ENCODE measurements at places on chromosomes 16 and 17.

DNA sequence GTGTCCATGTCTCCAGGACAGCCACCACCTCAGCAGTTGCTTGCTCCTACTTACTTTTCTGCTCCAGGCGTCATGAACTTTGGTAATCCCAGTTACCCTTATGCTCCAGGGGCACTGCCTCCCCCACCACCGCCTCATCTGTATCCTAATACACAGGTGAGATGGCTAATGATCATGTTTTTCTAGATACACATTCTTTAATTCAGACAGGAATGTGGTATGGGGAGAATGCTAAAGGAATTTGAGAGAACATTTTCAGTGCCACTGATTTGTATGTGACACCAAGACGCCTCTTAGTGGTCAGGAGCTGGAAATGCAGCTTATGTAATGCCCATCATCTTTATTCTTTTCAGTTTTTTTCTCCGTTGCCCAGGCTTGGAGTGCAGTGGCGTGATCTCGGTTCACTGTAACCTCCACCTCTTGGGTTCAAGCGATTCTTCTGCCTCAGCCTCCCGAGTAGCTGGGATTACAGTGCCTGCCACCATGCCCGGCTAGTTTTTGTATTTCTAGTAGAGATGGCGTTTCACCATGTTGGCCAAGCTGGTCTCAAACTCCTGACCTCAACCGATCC is 8.9 kb upstream of the RAPGEFL1 start:
- peak; percentile 71 for DNase-seq

DNA sequence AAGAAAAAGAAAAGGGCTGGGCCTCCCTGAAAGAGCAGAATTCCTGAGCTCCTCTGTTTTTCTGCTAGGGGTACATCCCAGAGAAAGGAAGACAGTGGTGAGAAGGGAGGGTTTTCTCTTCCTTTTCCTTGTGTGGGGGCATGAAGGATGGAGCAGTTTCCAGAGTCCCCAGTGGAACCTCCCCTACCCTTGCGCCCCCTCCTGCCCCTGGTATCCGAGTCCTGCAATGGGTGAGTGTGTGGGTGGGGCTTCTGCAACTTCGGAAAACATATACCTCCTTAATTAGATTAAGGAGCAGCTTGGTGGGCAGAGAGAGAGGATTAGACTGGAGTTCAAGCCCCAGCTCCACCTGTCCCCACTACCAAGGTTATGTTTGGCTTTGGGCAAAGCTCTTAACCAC is 5.4 kb upstream of the GIP start:
- no peak for DNase-seq

GRCh38 chr17:64411999-64412771 is 21.5 kb upstream of the PECAM1 start:
- no peak for DNase-seq

DNA sequence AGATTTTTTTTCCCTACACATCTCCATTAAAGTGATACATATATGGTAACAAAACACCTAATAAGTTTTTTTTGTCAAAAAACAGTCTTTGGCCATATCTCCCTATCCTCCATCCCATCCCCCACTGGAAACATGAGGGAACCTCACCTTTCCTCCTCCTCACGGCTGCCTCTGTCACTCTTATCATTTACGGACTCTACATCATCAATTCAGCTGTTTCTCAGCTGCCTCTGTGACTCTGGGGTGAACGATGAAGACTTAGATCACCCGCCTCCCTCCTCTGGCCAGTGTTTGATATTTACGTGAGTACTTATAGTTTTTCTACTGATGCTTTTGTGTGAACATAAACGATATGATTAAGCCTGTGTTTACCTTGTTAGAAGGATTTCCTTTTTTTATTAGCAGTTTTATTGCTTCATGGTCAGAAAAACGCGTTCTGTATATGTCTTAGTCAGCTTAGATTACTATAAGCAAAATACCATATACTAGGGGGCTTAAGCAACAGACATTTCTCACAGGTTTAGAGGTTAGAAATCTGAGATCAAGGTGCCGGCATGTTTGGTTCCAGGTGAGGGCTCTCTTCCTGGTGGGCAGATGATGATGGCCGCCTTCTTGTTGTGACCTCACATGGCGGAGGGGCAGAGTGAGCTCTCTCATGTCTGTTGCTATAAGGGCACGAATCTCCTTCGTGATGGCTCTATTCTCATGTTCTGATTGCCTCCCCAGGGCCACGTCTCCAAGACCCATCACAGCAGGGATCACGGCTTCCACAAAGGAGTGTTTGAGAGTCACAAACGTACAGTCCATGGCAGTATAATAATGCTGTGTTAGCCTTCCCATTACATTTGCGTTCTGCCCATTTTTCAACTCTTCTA is 32.1 kb downstream of the DNAH17 start:
- DNase-seq = no peak

DNA sequence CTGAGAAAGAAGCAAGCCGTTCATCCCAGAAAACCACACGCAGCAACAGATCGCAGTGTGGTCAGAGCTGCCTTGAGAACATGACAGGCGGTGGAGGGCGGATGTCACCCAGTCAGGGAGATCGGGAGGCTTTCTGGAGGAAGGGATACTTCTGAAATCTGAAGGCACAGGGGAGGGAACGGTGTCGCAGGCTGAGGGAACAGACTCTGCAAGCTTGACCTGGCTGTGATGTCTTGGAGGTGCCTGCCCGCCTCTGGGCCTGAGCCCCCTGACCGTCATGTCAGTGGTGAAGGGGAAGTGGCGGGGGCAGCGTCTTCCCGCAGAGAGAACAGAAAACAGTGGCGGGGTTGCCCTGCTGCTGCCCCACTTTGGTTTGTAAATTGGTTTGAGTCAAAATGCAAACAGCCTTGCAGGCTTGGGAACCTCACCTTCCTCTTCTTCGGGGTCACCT is 8.1 kb upstream of the ATP2A3 start:
- DNase-seq = no peak

DNA sequence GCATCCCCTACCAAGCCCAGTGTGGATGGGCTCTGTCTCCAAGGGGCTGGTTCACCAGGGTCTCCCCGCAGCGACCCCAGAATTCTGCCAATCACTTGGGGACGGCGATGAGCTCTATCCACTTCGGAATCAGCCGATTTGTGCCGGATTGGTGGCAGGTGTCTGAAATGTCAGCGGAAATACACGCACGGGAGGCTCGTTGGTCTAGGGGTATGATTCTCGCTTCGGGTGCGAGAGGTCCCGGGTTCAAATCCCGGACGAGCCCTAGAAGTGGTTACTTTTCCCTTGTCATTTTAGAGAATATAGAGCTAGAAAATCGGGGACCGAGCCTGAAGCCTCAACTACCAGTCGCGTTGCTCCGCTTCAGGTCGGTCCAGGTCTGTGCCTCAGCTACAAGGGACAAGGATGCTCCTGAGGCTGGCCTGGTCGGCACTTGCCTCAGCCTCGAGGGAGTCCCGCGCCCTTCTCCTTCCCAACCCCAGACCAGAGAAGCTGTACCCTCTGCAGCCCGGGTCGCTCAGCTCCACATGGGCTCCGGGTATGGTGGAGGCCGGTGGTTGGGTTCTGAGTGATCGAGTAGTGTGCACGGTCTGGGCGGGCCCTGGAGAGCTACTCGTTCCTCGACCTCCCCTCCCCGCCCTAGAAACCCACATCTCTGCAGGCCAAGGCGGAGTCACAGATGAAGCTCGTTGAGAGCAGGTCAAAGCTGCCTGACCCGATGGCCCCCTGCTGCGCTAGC is 16.0 kb upstream of the OR1F1 start:
- no peak for DNase-seq

GRCh38 chr16:3088450-3088849 is 10.6 kb downstream of the ZSCAN10 start:
- DNase-seq = no peak

DNA sequence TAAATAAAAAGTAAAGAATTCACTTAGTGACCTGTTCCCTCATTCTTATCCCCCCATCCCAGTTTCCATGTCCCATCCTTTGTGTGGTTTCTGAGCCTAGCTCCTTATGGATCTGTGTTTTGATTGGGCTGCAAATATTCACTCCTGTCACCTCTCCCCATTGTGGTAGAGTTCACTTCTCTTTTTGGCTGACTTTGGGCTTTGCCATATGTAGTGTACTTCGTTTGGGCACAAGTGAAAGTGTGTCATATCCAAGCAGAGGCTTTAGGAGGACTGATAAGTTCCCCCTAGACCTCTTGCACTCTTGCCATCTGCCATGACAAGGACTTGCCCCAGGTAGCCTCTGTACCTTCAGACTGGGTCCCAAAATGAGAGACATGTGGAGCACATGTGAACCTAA is 13.0 kb upstream of the DHRS7B start:
- DNase-seq = no peak

- no peak for DNase-seq
Observed at GRCh38 chr17:15154618-15155017, 110.5 kb downstream of the PMP22 start.

- DNase-seq = no peak
Observed at GRCh38 chr17:29357821-29358232, 32.3 kb upstream of the TAOK1 start.

GRCh38 chr16:67917140-67917851 is 14.4 kb downstream of the CTRL start:
- DNase-seq = no peak

DNA sequence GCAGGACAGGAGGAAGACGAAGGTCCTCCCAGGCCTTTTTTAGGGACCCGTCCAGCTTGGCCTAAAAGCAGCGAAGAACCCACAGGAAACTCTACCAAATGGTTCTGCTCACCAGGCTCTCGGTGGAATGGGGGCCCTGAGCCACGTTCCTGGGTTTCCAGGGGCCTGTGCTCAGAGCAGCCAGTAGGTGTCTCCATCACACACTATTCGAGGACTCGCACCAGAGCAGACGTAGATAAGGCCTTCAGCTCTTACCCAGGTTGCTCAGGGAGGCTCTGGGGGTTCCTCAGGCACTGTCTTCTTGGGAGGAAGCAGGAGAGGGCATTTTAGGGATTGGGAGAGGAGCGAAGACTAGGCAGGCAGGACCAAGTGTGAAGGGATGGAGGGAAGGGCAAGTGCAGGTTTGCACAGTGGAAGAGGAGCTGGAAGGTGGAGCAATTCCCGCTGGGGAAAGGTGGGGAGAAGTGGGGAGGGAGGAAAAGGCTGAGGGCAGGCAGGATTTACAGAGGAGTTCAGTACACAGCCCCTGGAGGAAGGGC is 157.1 kb downstream of the RGS9 start:
- peak; percentile 73 for DNase-seq

GRCh38 chr16:27315333-27316037 is 1.7 kb downstream of the IL4R start:
- DNase-seq = no peak

- DNase-seq = no peak
Observed at GRCh38 chr17:70804161-70804560, 634.8 kb downstream of the KCNJ2 start.

- DNase-seq = no peak
Observed at GRCh38 chr16:3534126-3534525, 33.3 kb downstream of the CLUAP1 start.

GRCh38 chr16:57348327-57348726 is 10.3 kb upstream of the CCL22 start:
- DNase-seq = no peak

DNA sequence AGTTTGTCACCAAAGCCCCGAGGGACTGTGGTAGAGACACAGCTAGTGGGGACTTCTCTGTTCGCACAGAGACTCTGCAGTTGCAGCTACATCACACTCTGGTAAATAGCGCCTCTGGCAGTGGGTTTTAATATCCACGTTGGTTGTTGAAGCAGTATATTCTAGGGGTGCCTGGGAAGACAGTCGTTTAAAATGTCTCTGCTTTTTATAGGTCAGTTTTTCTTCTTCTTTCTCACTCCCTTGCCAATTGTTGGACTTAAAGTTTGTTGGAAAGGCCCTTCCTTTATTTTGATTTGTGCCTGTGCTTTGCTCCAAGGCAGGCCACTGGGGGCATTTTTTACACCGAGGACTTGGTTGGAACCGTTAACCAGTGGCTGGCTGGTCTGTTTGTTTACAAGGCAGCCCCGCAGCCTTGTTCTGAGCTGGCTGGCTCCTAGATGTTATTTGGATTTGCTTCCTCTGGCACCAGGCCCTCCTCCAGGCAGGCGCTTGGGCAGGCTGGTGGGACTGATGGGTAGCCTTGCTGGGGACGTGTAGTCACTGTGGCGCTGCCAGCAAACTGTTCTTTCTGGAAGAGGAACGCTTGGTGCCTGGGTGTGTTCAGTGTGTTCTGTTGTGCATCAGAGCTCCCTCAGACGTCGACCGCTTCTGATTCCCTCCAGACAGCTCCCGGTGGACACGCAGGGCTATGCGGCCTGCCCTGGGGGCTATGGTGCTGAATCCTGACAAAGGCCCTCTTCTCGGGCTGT is 218.2 kb upstream of the CHMP6 start:
- no peak for DNase-seq

GRCh38 chr16:88293097-88293496 is 89.7 kb upstream of the ZNF469 start:
- no peak for DNase-seq

DNA sequence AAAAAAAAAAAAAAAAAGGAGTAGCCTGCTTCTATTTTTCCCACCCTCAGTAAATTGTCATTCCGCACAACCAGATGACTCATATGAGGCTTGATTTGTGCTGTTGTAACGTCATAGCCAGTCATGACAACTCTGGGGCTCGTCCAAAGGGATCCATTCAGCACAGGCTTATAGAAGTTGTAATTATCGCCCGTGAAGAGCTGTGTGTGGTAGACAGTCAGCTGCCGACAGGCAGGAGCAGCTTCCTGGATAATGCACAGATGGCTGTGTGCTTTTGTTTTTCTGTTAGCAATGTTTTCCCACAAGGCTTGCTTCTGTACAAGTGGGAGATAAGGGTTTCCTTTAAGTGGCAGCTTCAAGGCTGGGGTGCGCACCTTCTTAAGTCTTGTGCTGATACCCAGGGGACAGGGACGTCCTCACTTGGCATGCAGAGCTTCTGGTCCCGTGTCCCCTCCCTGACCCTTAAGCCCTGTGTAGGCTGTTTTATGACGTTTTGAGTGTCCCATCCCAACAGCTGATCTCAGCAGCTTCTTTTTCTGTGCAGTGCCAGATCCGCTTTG is 26.0 kb downstream of the SNX29 start:
- no peak for DNase-seq

DNA sequence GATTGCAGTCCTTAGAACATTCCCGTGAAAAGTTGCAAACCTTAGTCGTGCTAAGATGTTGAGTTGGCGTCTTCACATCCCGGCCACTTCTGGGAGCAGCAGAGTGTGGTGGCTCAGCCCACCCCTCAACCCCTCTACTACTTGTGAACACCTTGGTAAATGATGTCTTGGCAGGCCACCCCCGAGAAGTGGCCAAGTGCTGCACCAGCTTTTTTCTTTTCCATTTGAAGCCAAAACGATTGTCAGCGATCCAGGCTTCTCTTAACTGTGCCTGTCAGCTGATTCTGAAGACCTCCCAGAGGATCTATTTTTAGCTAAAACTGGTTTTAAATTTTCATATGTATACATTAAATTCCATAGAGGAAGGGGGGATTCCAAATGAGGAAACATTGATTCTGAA is 247.5 kb downstream of the CDH13 start:
- DNase-seq = no peak

DNA sequence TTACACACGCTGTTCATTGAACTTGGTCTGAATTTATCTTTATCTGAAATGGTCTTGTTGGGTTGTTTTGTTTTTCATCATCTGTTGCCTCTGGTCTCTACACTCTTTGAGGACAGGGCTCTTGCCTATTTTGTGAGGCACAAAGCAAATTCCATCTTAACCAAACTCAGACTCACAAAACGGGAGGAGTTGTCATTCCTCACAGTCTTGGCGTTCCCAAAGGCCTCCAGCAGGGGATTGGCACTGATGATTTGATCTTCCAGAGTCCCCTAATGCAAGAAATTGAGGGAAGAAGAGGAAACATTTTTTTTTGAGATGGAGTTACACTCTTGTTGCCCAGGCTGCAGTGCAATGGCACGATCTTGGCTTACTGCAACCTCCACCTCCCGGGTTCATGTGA is 8.7 kb downstream of the MYH3 start:
- no peak for DNase-seq
